ENCODE measurements at places on chromosomes 1 and 21.

DNA sequence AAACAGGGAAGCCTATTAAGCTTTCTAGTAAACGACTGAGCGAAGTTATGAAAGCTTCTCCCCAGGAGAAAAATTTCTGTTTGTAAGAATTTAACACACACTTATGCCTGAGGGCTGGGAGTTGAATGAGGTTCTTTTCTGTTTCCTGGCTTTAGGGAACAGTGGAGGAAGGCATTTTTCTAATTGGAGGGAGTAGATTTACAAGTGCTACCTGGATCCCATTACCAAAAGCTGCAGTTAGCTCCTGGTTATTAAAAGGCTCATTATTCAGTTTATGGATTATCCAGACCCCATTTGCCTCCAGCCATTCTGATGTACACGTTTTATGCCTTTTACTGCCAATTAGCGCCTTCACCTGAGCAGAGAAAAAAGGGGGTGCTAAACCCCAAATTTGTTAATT lies 7.5 kb downstream of the ST6GALNAC3 start:
- no peak for DNase-seq

GRCh38 chr1:43432907-43433306 lies 20.8 kb downstream of the HYI start:
- no peak for DNase-seq

GRCh38 chr21:42146273-42146805 lies 72.6 kb upstream of the ABCG1 start:
- no peak for DNase-seq

- no peak for DNase-seq
Measured at GRCh38 chr21:32065654-32066053, 192.8 kb downstream of the HUNK start.

DNA sequence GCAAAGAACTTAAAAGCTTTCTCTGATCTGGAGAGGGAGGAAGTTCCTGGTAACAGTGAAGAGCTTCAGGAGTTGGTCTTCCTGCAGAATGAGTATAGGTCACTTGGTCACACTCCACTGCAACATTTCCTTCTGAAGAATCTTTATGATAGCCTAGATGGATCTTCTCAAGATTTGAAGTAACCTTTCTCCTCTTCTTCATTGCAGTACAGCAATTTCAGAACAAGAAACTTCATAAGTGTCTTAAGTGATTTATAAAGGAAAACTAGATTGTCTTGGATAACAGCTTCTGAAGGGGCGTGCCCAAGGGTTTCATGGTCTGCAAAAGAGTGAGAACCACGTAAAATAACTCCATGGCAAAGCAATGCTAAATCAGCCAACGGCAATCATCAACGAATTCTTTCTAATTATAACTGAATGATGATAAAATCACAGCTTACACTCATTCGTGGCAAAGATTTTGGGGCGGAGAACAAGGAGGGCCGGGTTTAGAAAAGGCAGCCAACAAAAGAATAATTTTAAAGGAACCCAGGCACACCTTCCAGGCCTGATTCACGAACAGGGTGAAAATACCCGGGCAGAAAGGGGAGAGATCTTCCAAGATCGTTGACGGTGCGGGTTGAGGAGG lies 53.9 kb upstream of the ASPM start:
- peak; percentile 38 for DNase-seq

Data from cardiac fibroblast (primary cell).